SHP77 (cell line): ENCODE measurements at places on chromosomes 7 and 10.

DNA sequence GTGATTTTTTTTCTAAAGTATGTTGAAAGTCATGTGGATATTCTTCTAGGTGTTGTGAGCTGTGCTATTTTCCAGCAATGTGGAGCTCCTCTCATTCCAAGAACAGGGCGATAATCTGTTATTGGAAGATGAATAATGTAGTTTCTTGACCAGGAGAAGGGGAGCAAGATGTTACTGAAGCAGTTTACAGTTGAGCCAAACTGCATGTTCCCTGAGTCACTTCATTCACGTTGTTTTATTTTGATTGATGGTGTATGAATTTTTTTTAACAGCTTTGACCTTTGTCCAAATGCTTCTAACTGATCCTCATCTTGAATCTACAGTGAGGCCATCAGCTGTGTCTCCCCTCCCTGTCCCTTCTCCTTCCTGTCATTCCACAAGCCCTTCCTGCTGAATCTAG, 277.1 kb upstream of the KLF6 start:
- DNase-seq, result no peak

GRCh38 chr7:31099451-31100444, 47.6 kb downstream of the ADCYAP1R1 start:
- no peak for DNase-seq

DNA sequence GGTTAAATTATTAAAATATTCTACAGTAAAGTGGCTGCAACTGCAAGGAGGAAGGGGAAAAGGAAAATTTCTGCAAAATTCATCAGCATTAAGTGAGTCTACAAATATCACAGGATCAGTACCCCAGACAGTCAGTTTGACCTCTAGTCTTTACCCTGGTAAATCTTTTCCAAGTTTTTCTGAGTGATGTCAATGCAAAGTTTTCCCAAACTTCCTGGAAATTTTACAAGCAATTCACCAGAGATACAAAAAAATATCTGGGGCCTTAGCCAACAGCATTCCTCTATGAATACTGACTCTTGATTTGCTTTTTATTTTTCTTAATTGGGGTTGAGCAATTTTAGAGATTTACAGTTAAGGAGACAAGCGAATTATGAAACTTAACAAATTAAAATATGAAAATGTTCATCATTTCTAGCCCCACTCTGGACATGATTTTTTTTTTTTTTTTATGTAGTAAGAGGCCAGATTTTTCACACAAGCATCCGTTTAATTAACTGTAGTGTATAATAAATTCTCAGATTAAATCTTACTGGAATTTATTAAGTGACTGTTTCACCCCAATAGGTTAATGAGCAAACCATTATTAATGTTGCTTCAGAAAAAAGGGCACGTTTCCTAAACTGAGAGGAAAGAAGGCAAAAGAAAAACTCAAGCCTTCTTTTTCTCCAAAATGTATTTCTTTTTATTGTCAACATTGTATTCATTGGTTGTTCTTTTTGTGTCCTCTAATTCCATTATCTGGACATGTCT, 539.5 kb upstream of the FZD8 start:
- DNase-seq, result no peak

- DNase-seq, result peak; percentile 19
Observed at GRCh38 chr10:97810446-97810845, 38.6 kb upstream of the SFRP5 start.

DNA sequence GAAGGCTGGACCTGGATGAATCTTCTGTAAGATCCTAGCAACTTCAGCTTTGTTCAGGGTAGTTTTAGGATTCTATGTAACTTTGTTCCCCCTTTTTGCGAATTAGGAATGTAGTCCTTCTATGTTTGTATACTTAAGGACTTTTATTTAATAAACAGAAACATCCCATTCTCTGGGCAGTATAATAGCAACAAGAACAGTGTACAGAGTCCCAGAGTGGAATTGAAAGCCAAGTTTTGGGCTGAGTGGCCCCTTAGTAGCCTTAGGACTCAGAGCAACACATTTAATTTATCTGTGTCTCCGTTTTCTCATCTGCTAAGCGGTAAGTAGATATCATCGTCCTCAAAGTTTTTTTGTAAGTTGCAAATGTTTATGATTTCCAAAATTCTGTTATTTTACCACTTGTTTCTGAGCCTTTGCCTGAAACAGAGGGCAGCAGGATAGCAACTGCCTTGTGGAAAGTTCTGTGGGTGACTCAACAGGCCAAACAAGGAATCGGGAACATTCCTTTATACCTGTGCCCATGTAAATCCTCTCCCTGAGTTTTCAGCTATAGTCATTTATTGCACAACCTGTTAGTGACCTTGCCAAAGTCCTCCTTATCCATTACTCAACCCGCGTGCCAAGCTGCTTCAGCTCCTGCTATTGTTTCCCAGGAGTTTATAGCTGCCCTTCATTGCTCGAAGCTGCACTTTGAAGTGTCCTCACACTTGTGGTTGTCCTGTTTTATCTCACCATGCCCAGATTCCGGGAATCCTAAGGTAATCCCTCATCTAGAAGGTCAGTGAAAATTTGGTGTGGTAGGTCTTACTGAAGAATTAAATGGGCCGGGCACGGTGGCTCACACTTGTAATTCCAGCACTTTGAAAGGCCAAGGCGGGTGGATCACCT, 199.1 kb upstream of the AHR start:
- DNase-seq, result no peak

GRCh38 chr10:89795840-89796239, 94.5 kb downstream of the KIF20B start:
- DNase-seq, result no peak

- DNase-seq, result no peak
Observed at GRCh38 chr10:3623746-3624145, 161.3 kb downstream of the KLF6 start.

GRCh38 chr7:150451097-150451793, 815 bp downstream of the GIMAP8 start:
- no peak for DNase-seq

- no peak for DNase-seq
Observed at GRCh38 chr10:44374155-44374554, 10.7 kb downstream of the CXCL12 start.

GRCh38 chr10:62244088-62244487, 24.6 kb downstream of the RTKN2 start:
- no peak for DNase-seq

- no peak for DNase-seq
Observed at GRCh38 chr7:135704698-135705097, 23.3 kb downstream of the SLC13A4 start.

DNA sequence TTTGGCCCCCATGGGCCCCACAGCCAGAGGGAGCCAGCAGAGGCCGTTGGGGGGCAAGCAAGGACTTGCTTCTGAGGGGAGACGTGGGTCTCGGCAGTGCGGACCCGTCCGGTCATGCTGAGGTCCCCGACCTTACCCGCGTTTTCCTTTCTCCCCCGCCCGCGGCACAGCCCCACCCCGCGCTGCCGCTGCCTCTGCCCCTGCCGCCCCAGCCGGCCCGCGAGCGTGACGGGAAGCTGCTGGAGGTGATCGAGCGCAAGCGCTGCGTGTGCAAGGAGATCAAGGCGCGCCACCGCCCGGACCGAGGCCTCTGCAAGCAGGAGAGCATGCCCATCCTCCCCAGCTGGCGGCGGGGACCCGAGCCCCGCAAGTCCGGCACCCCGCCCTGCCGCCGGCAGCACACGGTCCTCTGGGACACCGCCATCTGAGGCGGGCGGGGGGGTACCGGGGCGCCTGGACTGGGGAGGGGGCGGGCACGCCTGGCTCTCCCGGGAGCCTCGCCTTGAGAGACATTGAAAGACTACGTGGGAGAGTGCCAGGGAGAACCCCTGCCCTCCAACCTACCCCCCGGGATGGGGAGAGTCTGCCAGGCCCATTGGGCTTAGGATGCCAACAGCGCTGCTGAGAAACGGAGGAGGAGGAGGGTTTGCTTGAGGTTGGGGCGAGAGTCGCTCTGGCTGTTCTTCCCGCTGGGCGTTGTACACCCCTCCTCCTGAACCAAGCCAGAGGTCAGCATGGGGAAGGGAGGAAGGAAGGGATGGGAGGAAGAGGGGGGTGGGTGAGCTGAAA, 9.9 kb downstream of the NYAP1 start:
- DNase-seq, result no peak

- DNase-seq, result no peak
Observed at GRCh38 chr7:84188786-84189405, 5.7 kb downstream of the SEMA3A start.

GRCh38 chr7:132023466-132023865, 467.0 kb upstream of the PODXL start:
- no peak for DNase-seq

GRCh38 chr7:123303926-123304325, 104.2 kb upstream of the SLC13A1 start:
- no peak for DNase-seq

GRCh38 chr10:107264742-107265141, 100.2 kb upstream of the SORCS1 start:
- no peak for DNase-seq

DNA sequence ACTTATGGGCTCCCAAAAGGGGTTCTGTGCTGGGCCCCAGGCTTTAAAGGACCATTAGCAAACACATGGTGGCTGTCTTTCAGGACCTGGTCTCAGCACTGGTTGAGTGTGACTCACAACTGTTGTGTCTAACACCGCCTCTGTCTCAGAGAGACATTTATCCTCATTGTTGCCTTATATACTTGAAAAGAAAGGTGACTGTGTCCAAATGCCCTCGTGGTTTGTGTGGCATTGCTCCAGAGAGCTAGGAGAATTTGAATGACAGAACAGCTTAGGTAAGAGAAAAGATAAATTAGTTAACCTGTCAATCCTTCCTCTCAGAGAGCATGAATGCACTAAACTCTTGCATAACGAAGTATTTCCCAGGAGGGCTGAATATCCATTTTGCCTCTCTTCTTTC, 14.5 kb upstream of the FAM13C start:
- no peak for DNase-seq

- no peak for DNase-seq
Observed at GRCh38 chr7:20240080-20240926, 23.1 kb upstream of the MACC1 start.

DNA sequence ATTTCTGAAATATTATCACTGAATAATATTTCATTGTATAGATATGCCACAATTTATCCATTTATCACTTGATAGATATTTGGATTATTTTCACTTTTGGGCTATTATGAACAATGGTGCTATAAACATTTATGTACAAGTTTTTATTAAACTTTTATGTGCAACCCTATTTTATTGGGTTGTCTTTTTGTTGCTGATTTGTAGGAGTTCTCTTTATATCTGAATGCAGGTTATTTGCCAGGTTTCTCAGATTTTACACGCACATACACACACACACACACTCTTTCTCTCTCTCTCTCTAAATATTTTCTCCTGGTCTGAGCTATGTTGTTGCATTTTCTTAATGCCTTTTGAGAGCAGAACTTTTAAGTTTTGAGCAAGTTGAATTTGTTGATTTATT, 36.2 kb downstream of the ADK start:
- no peak for DNase-seq

DNA sequence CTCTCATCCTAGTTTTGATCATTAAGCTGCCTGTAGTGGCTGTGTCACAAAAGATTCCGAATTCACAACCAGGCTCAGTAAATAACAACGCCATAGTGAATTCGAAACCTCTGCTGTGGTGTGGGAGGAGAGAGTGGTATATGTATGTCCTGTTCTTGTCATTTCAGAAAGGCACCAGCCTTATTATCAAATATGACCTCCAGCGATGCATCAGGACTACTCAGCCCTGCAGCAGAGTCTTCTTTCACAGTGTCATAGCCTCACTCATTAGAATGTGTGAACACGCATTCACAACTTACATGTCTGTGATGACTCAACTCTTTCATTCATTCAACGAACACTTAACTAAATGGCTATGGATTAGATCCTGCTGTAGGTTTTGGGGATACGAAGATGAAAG, 15.3 kb downstream of the AOC1 start:
- DNase-seq, result no peak

GRCh38 chr10:79185796-79186374, 117.1 kb downstream of the ZMIZ1 start:
- DNase-seq, result no peak

- DNase-seq, result no peak
Observed at GRCh38 chr10:103787331-103787730, 68.0 kb downstream of the SH3PXD2A start.

GRCh38 chr7:150938566-150938965, 39.6 kb downstream of the KCNH2 start:
- no peak for DNase-seq

- no peak for DNase-seq
Observed at GRCh38 chr7:135827391-135827790, 78.8 kb upstream of the FAM180A start.

DNA sequence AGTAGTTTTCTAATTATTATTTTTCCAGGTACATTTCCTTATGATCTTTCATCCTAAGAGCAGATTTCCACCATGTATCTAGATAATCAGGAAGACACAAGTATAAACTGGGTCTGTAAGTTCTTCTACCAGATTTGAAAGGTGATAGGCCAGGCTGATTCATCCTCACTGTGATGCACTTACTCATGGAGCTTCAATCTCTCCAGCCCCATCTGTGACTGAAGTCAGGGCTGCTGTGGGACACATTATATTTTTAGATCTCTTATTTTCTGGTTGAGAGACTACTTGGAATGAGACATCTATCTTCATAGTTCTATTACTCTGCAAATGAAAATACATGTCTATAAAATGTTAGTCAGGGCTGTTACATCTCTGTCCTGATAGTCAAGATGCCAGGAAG, 85.5 kb upstream of the SLC25A13 start:
- no peak for DNase-seq

- no peak for DNase-seq
Observed at GRCh38 chr7:106312099-106312871, 27.5 kb upstream of the NAMPT start.

DNA sequence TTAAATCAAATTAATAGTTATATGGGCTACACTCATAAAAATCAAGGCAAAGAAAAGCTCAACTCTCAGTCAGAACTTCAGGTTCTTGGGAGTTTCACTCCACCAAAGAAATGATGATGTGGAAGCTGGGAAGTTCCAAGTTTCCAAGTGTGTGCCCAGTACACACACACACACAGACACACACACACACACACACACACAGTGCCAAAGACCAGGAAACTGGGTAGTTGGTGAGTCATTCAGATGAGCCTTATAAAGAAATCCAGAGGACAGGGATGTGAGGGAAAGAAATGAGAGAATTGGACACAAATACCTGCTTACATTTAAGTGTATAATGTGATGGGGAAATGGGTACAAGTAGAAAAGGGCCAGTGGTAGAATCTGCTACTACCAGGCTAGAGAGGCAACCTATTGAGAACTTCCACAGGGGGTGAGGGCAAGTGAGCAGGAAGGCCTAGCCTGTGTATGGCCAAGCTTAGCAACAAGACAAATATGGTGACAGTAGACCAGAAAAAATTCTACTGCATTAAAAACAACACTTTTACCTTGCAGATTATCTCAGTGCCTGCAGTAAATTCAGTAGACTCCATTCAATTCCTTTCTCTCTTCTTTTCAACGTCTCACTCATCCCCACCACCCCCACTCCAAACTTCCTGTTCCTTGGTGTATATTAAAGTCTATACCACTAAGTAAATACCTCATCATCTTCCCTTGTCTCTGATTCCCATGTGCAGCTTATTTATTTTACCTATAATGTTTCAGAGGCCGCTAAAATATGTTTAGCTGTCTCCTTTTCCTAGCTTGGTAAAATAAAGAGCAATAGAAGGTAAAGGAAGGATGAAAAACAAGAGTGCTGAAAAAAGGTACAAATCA, 95.0 kb downstream of the CABCOCO1 start:
- no peak for DNase-seq

GRCh38 chr10:48464871-48465736, 139.8 kb downstream of the ARHGAP22 start:
- DNase-seq, result no peak

GRCh38 chr7:158315881-158316280, 271.7 kb downstream of the PTPRN2 start:
- no peak for DNase-seq
